Subcutaneous preadipocyte (primary cell): ENCODE measurements at places on chromosomes 7 and 10. TPM values are rescaled to one million over a fixed set of nuclear protein-coding genes. Genes with fewer than 3 reads are reported as not detected.

The CHST3 gene
- 20.9 and 23.5 TPM in 2 replicates for total RNA-seq

The FZD8 gene
- 0.37 and 3.7 TPM in 2 replicates for total RNA-seq

The FKBP6 gene
- total RNA-seq = not detected in 2 replicates

The VPS37D gene
- total RNA-seq = 2.3 and 2.9 TPM in 2 replicates

The IMPDH1 gene
- total RNA-seq = 42.3 and 52.0 TPM in 2 replicates

The DCLRE1C gene
- total RNA-seq = 9.6 and 12.7 TPM in 2 replicates

The NPFFR1 gene
- total RNA-seq = not detected in 2 replicates

The SUN3 gene
- not detected in 2 replicates for total RNA-seq

The ABCB8 gene
- total RNA-seq = 33.8 and 48.9 TPM in 2 replicates

The GPR37 gene
- not detected in 2 replicates for total RNA-seq

The NKX1-2 gene
- total RNA-seq = not detected in 2 replicates

The FAM107B gene
- total RNA-seq = 2.9 and 6.6 TPM in 2 replicates

The NXPH1 gene
- total RNA-seq = not detected in 2 replicates

The C10orf90 gene
- 3.7 and 5.9 TPM in 2 replicates for total RNA-seq

The VSIR gene
- 15.2 and 20.6 TPM in 2 replicates for total RNA-seq

The PILRB gene
- 7.7 and 11.5 TPM in 2 replicates for total RNA-seq

The IDI1 gene
- total RNA-seq = 112 and 135 TPM in 2 replicates

The CALML3 gene
- not detected in 2 replicates for total RNA-seq

The FAM237B gene
- total RNA-seq = under 0.01 and 0.20 TPM in 2 replicates

The SPOCK2 gene
- under 0.01 and 0.20 TPM in 2 replicates for total RNA-seq

The GPNMB gene
- 102 and 202 TPM in 2 replicates for total RNA-seq

The CPA2 gene
- total RNA-seq = not detected in 2 replicates

The PANK1 gene
- total RNA-seq = 7.0 and 7.4 TPM in 2 replicates

The TEX47 gene
- not detected in 2 replicates for total RNA-seq

The PNLIP gene
- not detected in 2 replicates for total RNA-seq

The GSTO2 gene
- total RNA-seq = 0.73 and 0.98 TPM in 2 replicates

The PRKCQ gene
- not detected in 2 replicates for total RNA-seq

The CCL24 gene
- total RNA-seq = not detected in 2 replicates

The KCNMA1 gene
- total RNA-seq = 21.3 and 51.2 TPM in 2 replicates

The VPS50 gene
- total RNA-seq = 23.5 and 30.9 TPM in 2 replicates

The GATA3 gene
- not detected in 2 replicates for total RNA-seq

The GIMAP7 gene
- total RNA-seq = not detected in 2 replicates

The UTF1 gene
- total RNA-seq = not detected in 2 replicates

The MARCHF5 gene
- 12.1 and 13.7 TPM in 2 replicates for total RNA-seq

The KNDC1 gene
- under 0.01 and 0.20 TPM in 2 replicates for total RNA-seq

The SUGCT gene
- total RNA-seq = 3.3 and 8.5 TPM in 2 replicates

The ACHE gene
- total RNA-seq = under 0.01 TPM in 1 of 2 replicates, not detected in the other

The MRLN gene
- not detected in 2 replicates for total RNA-seq

The DOCK4 gene
- 8.1 and 36.6 TPM in 2 replicates for total RNA-seq

The RBP3 gene
- total RNA-seq = not detected in 2 replicates

The PIK3CG gene
- not detected in 2 replicates for total RNA-seq
